ENCODE measurements at places on chromosomes 7 and 10.

GRCh38 chr7:113809581-113809980 is 109.2 kb downstream of the PPP1R3A start:
- DNase-seq, result no peak

GRCh38 chr7:74092321-74092963 is 8.8 kb downstream of the LIMK1 start:
- DNase-seq, result no peak

- no peak for DNase-seq
These were observed 119.8 kb upstream of the LYZL2 start for GRCh38 chr10:30749385-30749784.

GRCh38 chr7:142542942-142543341 is 206.3 kb upstream of the PRSS1 start:
- no peak for DNase-seq

GRCh38 chr7:141397236-141398163 is 153.7 kb upstream of the AGK start:
- DNase-seq, result no peak

Data from stimulated activated CD8-positive, alpha-beta memory T cell treated with anti-CD3 and anti-CD28 coated beads, Interleukin-2, amount 100 ng/mL, for 1 hour (primary cell).